ENCODE measurements at places on chromosomes 4 and X.

GRCh38 chrX:133579631-133580030, 164.3 kb upstream of the GPC4 start:
- DNase-seq, result no peak

GRCh38 chr4:31100536-31100935, 380.4 kb downstream of the PCDH7 start:
- DNase-seq, result no peak

DNA sequence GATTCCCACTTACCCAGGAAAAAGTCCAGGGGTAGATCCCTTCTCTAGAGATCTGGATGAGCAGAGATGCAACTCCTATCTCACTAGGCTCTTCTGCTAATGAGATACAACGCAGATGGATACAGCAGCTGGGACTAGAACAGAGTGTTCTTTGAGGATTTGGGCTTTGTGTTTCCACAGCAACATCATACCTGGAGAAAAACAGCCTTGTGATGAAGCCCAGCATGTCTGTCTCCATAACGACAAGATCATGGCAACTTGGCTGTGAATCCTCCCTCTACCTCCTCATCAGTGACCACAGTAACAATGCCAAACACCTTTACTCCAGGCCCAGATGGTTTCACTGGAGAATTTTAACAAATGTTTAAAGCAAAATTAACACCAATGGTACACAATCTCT, 80.1 kb downstream of the RCHY1 start:
- DNase-seq, result no peak

DNA sequence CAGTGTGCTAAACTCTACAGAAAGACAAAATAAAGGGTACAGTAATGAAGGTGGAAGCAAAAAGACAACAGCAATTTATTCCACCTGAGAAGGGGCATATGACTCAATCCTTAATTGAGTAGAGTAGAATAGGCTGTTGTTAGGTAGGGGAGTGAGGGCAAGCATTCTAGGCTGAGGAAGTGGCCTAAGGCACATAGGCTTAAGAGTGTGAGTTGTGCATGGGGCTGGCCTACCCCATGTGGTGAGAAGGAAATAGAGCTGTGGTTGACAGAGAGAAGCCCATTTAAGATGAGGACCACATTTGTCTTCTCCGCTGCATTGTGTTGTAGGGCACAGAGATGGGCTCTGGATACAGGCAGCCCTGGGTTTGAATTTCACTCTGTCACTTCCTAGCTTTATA, 3.4 kb upstream of the ZCCHC18 start:
- DNase-seq, result no peak

- DNase-seq, result no peak
Observed at GRCh38 chr4:57640391-57641100, 530.4 kb upstream of the IGFBP7 start.

- DNase-seq, result no peak
Observed at GRCh38 chrX:44435047-44435446, 91.6 kb upstream of the EFHC2 start.

GRCh38 chr4:15213302-15213970, 211.2 kb downstream of the CPEB2 start:
- DNase-seq, result no peak

DNA sequence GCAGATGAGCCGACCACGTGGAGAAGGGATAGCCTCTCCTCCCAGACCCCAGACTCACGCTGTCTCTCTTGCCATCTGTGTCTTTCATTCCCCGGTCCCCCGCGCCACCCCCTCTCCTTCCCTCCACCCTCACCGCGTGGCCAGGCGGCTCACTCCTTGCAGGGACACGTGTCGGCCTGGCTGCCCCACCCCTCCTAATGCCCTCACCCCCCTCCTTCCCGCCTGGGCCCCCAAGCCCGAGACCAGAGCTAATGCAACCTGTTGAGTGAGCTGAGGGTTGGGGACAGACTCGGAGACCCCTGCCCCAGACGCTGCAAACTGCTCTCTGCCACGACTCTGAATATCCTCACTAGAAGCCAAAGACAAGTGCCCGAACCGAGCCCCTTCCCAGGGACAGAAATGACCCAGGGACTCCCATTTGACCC, 1.8 kb downstream of the SLC38A5 start:
- no peak for DNase-seq

DNA sequence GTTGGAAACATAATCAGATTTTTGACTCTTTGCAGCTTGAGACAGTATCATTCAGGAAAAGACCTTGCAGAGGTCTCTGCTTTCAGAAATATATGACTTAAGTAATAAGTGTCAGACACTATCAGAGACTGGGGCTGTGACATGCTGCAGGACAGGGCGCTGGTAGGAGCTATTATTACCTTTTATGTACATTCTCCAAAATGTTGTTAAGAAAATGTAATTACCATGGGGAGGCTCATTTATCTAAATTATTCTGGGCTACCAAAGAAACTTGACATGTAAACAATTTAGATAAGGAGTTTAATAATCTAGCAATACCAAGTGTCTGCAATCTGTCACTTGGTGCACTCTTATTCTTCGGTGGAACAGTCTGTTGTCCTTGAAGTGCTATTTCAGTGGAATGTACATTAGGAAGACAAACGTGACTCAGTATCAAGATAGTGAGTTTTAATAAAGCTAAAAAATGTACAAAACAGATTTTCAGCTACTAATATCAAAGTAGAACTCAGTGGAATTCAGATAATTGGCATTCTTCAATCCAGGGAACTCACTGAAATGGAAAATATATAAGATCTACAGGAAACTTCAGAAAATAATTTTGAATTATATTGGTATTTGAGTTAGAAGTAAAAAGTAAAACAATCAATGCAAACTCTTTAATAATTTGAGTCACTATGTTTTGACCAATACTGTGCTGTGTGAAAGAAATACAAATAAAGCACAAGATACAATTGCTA, 214.5 kb downstream of the KCNIP4 start:
- DNase-seq, result no peak

DNA sequence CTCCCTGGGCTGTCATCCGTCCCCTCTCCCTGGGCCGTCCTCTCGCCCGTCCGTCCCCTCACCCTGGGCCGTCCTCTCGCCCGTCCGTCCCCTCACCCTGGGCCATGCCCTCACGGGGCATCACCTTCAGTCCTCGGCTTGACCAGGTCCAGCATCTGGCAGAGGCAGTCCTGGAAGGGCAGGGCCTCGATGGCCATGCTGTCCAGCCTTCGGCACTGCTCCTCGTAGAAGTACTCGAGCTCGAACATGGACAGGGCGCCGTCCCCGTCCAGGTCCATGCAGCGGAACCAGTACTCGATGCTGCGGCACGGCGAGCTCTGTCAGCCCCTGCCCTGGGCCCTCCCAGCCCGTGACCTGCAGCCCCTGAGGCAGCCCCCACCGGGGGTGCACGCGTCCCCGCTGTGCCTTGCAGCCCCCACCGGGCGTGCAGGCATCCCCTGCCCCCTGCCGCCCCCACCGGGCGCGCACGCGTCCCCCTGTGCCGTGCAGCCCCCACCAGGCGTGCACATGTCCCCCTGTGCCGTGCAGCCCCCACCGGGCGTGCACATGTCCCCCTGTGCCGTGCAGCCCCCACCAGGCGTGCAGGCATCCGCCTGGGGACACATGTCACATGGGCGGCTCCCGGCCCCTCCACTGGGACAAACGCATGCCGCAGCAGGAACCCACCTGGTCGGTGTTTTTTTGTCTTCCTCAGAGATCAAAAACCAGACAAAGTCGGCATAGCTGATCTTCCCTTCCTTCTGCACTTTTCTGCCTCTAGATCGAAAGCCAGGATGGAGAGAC, 22.2 kb upstream of the GTPBP6 start:
- no peak for DNase-seq

DNA sequence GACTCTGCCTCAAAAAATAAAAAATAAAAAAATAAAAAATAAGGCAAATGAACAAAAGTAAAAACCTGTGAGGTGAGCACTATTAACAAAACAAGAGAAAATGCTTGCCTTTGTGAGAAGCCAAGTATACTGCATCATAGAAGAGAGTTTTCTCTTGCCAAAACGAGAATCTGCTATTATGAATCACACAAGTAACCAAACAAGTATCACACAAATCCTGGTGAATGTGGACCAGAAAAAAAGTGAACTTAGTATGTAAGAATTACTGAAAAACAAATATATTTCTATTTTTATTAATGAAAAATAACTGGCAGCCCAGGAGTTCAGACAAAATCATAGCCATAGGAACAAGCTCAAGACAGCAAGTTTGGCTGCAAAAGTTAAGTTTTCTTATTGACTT, 193.5 kb downstream of the PDGFC start:
- no peak for DNase-seq

DNA sequence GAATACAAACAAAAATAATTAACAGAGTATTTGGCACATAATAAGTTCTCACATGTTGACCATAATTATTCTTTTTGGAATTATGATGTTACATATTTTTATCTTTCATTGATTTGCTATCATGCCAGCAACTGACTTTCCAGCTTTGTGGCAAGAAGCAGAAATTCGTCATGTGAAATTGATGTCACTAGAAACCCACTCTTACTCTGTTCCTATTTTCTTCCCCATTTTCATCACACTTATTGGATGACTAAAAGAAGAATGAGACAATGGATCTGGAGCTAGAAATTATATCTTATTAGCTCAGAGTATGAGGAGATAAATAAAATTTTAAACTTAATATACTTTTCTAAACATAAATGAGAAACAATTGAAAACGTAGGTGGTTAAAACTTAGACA, 31.9 kb downstream of the EGF start:
- DNase-seq, result no peak

DNA sequence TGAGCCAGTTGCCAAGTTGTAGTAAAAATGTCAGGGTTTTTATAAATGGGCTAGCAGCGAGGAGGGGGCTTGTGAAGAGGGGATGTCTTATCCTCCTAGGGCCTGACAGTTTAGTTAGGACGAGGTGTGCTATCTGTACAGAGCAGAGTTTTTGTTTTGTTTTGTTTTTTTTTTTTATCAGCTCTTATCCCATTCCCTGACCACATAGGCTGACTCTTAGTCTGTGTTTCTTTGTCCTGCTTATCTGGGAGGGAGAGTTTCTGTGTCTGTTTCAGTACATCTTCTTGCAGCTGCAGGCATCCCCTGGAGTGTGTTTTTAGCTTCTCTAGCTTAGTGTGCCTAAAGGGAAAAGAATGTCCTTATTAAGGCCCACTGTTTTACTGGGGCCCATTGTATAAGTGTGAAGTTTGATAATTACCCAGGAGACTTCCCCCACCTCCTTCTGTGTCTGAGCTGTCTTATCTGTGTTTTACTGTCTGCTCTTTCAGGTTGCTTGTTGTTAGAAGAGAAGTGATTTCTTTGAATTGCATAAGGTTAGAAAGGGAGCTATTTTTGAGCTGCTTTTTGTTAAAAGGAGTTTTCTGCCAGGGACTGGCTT, 32.0 kb downstream of the PAGE2 start:
- no peak for DNase-seq

GRCh38 chrX:115409551-115409950, 120.0 kb downstream of the LUZP4 start:
- DNase-seq, result no peak

GRCh38 chrX:30935985-30936384, 46.9 kb upstream of the TAB3 start:
- DNase-seq, result no peak

GRCh38 chr4:80913381-80913780, 117.1 kb upstream of the BMP3 start:
- no peak for DNase-seq

DNA sequence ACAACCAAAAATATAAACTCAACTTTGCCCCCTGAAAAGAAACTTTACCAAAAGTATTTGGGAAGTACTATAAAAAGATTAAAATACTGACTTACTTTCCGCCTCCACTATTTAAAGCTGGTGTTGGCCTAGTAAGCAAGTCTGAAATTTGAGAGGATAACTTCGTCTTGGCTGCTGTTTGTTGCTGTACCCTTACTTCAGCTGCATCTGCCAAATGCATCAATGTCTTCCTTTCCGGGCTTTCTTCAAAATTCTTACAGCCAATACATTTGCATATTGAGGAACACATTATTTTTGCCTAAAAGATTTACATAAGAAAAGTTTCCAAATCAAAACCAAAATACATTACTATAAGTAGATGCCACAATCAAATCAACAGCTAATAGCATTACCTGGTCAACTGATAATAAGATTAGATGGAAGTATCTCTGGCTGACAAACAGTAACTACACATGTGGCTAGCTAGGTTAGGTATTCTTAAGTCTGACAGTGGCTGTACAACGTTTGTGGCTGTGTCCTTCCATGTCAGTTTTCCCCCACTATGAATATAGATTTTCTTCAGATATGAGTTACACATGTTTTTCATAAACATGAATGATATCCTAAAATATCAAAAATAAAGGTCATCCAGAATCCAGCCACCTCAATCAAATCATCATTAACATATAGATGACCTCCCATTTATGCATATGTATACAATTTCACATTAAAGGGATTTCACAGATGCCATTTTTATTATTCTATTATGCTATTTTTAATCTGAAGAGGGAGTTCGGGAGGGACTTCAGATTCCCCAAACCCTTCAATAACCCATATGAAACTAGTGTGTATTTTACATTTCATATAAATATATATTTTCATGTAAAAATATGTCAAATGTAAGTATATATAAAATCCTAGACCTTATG, 30.6 kb downstream of the THAP9 start:
- DNase-seq, result no peak

DNA sequence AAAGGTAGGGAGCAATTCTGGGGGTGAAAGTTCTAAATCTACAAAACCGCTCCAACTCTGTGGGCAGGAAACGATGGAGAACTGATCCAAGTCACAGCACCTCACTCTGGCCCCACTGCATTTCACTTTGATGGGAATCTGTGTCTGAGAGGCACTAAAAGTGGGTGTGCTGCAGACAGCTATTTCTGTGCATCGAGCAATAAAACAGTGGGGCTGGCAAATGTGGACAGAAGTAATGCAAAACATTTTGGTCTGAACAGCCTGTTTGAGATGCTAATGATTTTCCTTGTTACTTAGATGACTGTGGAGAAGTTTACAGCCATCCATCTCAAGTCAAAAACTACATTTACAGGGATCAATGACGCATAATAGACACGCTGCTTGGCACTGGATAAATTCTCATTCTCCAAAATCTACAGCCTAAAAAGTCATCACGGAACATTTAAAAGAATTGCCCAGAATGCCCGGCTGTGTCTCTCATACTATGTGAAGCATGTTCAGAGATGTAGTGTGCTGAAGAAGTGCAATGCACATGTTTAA, 1671.6 kb upstream of the TENM3 start:
- no peak for DNase-seq

DNA sequence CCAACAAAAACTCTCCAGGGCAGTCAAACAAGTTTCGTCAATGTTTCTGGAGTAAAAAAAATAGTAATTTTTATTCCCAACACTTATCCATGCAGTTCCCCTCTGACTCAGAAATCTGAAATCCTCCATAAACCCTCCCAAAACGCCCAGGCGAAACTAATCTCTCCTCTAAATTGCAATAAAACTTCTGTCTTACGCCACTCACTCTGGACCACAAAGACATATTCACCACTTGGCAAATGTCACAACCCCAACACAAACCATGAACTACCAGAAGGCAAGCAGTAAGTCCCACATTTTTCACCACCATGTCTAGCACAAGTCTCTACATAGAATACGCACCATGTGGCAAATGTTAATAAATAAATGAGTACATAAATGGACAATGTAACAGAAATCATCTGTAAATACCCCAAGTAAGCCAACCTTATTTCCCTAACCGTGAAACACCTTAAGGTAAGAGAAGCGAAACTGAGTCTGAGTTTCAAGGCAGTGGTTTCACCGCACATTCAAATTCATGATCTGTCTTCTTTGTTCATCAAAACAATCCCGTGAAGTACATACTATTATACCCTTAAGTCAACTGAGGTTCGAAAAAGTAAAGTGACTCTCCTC, 1.6 kb downstream of the PAPSS1 start:
- no peak for DNase-seq

Measured in stimulated activated CD8-positive, alpha-beta memory T cell treated with anti-CD3 and anti-CD28 coated beads, Interleukin-15, amount 100 ng/mL, for 24 hours (primary cell).